ENCODE measurements at places on chromosomes 11 and 22. TPM values are rescaled to one million over a fixed set of nuclear protein-coding genes. Genes with fewer than 3 reads are reported as not detected.

Gene GSC2
- total RNA-seq = not detected

- no peak for DNase-seq
Observed at GRCh38 chr11:95435628-95436353, 204.8 kb upstream of the SESN3 start.

Gene DERL3
- 3.1 TPM for total RNA-seq

GRCh38 chr11:11311169-11311568 is 41.9 kb downstream of the CSNK2A3 start:
- DNase-seq = no peak

DNA sequence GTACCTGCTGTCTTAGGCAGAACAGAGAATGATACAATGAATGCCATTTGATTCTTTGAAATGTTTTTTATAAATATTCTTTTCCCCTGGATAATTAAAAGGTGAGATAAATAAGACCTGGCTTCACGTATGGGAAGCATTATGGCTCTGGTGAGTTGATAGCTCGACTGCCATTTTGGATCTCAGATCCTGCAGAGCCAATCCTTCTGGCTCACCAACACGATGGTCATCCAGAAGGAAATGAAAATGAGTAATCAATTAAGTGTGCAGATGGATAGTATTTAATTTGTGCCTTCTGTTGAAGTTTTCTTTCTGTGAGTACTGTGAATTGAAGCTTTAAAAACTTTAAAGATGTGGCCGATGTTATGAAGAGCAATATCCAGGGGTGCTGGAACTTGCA is 2.7 kb downstream of the TNRC6B start:
- DNase-seq = no peak

Gene DAGLA
- 4.3 TPM for total RNA-seq

DNA sequence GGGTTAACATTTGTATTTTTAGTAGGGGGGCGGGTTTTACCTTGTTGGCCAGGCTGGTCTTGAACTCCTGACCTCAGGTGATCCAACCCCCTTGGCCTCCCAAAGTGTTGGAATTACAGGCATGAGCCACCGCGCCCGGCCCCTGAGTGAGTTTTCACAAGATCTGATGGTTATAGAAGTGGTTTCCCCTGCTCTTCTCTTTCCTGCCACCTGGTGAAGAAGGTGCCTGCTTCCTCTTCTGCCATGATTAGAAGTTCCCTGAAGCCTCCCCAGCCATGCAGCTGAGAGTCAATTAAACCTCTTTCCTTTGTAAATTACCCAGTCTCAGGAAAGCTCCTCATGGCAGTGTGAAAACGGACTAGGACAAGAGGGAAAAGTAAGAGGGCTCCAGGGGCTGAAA is 259.1 kb upstream of the PLET1 start:
- DNase-seq = no peak

Gene MMP12
- total RNA-seq = not detected

GRCh38 chr11:10540546-10540914 is 457 bp downstream of the RNF141 start:
- DNase-seq = no peak

DNA sequence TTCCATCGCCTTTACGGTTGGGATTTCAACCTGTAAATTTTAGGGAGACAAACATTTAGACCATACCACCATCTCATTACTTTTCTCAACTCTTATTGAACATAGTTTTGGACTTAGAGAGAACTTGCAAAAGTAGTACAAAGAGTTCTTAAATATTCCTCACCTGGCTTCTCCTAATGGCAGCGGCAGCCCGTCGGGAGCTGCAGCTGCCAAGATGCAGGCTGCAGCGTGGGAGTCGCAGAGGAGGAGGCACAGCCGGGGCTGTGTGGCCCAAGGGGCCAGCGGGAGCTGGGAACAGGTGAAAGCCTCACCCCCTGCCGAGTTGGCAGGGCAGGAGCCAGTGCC is 23.1 kb upstream of the RNASEH2C start:
- DNase-seq = no peak

Gene PPP1CA
- total RNA-seq = 112 TPM

Gene KRTAP5-2
- not detected for total RNA-seq

DNA sequence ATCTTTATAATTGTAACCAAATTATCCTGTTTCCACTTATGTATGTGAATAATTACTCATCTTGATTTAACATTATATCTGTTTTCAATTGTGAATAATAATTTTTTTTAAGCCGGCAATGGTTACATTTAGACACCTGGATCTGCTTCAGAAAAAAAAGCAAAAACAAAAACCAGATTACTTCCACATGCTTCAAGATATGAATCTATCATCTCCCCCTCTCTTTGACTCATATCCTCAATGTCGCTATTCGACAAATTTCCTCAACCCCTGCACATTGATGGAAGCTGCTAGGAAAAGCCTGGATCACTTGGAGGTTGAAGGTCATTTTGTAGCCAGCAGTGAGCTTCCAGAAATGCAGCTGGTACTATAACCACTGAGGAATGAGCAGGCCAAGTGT is 42.7 kb downstream of the SLC1A2 start:
- no peak for DNase-seq

Gene MED17
- 15.9 TPM for total RNA-seq

Gene AP5B1
- total RNA-seq = 6.1 TPM

Gene TRIM49
- not detected for total RNA-seq

Gene MPPED1
- not detected for total RNA-seq

DNA sequence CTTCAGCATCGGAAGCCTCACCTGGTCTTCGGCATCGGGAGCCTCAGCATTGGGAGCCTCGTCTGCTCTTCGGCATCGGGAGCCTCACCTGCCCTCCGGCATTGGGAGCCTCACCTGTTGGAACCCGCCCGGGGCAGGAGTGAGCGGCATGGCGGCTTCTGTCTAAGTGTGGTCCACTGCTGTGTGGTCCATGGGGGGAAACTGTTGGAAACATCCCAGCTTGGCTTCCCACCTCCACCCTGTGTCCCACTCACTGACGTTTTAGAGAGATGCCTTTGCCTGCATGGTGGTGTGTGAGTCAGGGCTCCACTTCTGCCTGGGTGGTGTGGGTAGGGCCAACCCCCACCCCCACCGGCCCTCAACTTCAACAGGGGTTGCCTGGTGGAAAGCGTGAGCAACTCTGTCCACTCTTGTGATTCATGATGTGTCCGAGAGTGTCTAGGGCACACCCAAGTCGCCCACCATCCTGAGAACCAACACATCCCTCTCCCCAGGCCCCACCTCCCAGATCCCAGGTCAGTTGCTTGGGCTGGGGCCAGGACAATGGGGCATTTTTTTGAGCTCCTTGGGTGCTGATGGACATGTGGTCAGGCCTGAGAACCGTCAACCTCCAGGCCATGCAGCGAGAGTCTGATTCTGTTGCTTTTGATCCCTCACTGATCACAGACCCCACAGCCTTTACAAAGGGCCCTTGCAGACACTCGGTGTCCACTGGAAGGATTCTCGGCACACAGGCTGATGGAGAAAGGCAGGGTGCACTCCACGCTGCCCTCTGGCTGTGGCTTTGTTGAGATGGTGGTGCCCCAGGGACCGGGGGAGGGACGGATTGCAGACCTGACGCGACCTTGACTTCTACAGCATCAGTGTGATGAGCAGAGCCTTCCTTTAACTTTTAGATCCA is 406.7 kb downstream of the TBC1D22A start:
- DNase-seq = no peak

DNA sequence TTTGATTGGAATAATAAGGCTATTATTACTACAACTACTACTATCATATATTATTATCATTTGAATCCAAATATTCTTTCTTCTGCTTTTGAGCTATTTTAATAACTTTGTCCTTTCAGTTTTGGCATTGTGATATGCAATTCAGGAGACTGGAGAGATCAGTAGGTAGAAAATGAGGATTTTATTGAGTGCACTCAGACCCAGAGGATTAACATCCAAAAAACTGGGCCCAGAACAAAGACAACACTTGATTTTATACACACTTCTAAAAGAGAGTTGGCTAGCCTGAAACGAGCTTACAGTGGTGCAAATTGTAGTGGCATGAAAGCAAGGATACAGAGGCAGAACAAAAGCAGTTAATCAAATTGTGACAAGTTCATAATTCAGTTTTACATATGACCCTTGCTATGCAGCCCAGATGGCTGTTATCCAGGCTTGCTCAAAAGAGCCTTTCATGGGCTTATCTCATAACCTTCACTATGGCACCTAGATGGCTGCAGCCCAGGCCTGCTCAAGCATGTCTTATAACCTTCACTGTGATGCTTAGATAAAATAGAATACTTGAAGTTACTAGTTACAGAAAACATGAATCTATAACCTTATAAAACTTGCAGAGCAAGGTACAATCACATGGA is 796.3 kb upstream of the RAG2 start:
- no peak for DNase-seq

DNA sequence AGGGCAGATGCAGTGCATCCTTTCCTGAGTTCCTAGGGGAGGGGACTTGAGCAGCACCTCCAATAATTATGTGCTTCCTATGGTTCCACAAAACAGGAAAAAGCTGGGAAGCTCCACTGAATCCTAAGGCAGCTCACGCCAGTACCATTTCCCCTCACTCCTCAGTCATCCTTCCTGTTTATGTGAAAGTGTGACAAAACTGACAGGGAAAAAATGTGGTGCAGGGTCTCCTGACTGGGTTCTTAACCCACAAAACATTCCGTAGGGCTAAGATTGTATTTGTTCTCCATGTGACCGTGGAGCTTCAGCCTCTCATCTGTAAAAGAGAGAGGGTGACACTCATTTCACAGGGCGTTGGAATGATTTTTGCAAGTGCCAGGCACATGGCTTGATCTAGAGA is 12.2 kb upstream of the LYVE1 start:
- no peak for DNase-seq

DNA sequence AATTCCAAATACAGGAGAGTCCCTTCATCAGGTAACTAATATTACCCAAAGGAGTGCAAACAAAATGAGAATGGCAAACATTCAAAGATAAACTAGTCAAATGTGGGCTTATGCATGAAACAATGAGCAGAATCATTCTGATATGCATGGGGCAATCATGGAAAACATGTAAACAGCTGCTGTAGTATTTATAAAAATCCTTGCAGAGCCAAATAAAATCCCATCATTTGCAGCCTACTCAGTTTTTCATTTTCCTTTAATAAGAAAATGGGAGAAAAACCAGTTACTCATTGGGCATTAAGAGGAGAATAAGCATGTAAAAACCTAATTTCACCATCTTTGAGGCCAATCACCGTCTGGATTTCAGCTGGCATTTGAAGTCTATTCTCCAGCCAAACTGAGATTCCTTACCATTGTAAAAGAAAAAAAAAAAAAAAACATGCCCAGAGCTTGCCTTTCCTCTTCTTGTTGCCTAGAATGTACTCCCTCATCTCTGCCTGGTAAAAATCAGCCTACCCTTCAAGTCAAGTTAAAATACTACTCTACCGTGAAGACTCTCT is 249.1 kb downstream of the TTC28 start:
- no peak for DNase-seq

Gene DGAT2
- 25.5 TPM for total RNA-seq

DNA sequence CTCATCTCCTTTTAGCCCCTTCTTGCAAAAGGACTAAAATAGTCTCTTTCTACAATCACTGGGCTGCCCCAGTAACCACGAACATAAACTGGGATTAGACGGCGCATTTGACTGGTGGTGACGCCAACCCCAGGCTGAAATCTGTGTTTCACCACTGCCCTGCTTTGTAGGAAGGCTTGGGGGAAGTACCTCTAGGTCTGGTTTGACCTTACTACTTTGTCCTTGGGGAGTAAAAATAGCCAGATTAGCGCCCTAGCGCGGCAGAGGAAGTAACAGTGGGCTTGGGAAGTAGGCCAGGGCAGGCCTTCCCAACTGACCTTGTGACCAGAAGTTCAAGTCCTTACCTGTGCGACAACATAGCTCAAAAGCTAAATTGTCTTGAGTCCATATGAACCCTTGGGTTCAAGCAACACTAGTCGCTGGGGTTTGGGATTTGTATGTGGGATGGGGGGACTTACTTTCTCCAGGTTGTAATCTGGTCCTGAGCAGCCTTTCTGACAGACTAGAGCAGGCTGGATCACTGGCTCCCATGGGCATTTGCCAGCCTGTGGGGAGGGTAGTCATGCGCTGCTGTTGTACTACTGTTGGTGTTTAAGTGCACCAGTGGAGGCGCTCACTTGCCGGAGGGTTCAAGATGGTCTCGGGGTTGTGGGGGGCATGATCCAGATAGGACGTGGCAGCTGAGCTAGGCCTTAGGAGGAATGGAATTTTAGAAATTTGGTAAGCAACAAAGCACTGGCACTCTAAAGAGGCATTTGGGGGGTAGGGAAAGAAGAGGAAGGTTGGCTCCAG is 953 bp upstream of the PACS1 start:
- peak; percentile 76 for DNase-seq

GRCh38 chr11:69115586-69116560 is 39.9 kb upstream of the SMIM38 start:
- DNase-seq = peak; percentile 76

DNA sequence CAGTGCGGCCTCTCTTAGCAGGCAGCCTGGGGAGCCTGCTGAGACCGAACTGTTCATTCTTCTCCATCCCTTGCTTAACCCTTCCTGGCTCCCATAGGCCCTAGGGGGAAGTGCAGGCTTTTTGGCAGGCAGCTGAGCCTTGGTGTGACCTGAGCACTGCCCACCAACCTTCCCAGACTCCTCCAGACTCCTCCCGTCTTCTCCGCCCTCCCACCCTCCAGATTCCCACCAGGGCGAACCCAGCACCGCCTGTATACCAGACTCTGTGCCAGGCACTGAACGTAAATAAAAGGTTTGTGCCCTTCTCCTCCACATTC is 7.9 kb downstream of the RELT start:
- no peak for DNase-seq

GRCh38 chr11:123653827-123654565 is 428 bp downstream of the SCN3B start:
- peak; percentile 75 for DNase-seq

DNA sequence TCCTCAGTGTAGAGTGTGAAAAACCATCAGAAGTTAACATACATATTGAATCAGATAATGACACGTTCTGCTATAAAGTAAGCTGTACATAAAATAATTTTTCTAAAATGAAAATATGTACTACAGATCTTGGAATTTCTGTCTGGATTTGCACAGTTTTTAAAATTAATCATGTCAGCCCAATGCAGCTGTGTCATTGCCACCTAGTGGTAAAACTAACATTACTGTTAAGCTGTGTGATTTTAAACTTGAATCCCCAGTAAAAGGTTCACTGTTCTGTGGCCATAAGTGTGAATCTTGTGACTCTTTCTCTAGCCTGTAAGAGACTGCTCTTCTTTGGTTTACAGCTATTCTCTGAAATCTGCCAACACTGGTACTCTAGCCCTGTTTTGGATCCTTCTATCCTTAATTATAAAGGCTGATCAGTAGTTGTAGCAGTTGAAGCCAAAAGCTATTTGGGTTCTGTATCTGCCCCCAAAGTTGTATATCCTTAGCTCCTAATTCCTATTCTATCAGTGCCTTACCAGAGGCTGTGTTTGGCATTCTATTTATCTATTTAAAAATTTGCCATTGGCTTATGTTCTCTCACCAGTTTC is 4.0 kb downstream of the JRKL start:
- DNase-seq = no peak

Gene MFRP
- total RNA-seq = not detected

- peak; percentile 57 for DNase-seq
Observed at GRCh38 chr11:66335531-66336233, 552 bp downstream of the RIN1 start.

GRCh38 chr11:45091563-45092403 is 54.7 kb upstream of the PRDM11 start:
- DNase-seq = no peak

All from Right ventricle myocardium inferior (tissue), 1 donor.